ENCODE measurements at places on chromosomes 12 and 14.
A peak's percentile ranks its signal among the peaks of the same experiment; 100 is the strongest.

DNA sequence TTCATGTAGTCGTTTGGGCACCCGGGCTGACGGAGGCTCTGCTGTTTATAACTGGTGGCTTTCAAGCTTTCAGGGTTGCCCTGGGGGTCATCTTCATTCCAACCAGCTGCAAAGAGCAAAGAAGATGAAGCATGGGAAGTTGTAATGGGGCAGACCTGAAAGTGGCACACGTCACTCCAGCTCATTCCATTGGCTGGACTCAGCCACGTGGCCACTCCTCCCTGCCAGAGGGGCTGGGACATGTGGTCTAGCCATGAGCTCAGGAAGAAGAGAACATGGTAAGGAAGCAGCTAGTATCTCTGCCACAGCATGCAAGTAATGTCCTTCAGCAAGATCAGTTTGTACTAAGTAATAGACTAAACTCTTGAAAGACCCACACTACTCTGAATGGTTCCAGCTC, 51.7 kb upstream of the FERMT2 start:
- DNase-seq, result no peak

- DNase-seq, result no peak
These were observed 687.5 kb upstream of the TMEM132C start for GRCh38 chr12:127579446-127579845.

DNA sequence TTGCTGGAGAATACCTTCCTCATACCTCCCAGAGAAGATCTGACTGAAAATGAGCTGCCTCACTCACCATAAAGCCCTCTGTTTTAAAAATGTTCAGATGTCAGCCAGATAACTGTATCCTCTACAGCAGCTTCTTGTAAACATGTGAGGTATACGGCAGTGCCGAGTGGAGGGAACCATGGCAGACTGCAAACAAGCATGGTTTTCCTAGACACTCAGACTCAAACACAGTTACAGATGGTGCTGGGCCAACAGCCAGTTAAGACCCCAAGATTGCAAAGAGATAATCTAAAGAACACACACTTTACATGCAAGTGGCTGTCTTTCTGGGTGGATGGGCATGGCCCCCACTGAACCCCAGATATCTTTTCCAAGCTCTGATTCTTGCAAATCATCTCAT, 16.6 kb upstream of the CCDC177 start:
- DNase-seq, result no peak

- no peak for DNase-seq
These were observed 66.8 kb downstream of the MOK start for GRCh38 chr14:102238131-102238530.

GRCh38 chr12:130977743-130978095, 24.0 kb downstream of the ADGRD1 start:
- DNase-seq, result no peak

- no peak for DNase-seq
These were observed 31.9 kb downstream of the NOPCHAP1 start for GRCh38 chr12:105018012-105018411.

DNA sequence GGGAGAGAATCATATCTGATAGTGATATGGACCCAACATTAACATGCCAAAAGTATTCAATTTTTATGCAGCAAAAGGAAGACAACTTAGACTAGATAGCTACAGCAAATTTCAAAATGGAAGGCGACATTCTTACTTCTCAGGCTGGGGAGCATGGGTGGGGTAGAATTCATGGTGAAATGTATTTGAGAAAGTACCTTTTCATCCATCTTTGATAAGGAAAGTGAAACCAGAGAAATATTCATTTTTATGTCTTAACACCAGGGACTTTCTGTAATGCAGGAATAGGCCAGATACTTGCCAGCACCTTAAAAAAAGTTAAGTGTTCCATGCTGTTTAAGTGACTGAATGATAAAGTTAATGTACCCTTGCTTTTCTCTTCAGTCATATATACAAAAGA, 13.4 kb downstream of the BTG1 start:
- DNase-seq, result no peak

DNA sequence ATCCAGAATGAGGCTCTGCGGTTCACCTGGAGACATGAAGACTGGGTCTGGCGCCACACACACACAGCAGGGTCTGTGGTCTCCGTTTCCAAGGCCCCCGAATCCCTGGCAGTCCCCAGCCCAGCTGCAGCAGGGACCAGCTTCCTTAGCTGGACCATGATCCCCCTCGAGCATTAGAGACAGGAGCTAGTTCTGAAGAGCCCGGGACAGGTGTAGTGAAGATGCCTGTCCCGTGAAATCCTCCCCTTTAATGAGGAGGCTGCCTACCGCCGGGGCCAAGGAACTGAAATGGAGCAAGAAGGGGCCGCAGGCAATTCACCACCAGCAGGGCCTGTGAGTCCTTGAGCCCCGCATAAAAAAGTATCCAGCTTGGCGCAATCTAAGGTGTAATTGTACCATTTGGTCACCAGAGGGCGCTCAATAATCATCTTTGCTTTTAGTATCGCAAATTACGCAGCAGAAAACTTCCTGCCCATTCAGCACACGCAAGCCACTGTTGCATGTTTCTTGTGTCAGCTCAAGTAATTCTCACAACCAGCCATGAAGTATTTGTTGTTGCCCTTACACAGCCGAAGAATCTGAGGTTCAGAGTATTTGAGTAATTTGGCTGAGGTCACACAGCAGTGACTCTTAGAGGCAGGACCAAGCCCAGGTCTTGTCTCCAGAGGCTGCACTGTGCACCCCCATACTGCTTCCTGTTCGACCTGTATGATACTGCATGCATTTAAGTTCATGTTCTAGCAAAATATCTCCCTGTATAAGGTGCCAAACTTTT, 54.3 kb upstream of the PPP2R5C start:
- DNase-seq, result peak; percentile 72

DNA sequence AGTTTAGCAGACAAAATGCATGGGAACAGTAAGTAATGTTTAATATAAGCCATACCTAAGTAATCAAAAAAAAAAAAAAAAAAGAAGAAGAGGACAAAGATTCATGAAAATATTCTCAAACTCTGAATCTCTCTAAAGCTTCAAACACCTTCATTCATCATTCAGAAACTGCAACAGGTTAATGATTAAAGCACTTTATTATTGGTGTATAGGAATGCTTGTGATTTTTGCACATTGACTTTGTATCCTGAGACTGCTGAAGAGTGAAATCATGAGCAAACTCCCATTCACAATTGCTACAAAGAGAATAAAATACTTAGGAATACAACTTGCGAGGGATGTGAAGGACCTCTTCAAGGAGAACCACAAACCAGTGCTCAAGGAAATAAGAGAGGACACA, 278.4 kb upstream of the DCN start:
- DNase-seq, result no peak

Measured in central memory CD8-positive, alpha-beta T cell (primary cell).